ENCODE measurements at places on chromosomes 7 and 10. TPM values are rescaled to one million over a fixed set of nuclear protein-coding genes. Genes with fewer than 3 reads are reported as not detected.

Gene GPR26
- total RNA-seq, result not detected

Gene LRRC72
- total RNA-seq, result not detected

Gene GIMAP4
- 5.1 TPM for total RNA-seq

GRCh38 chr7:117143580-117143979 is 179.3 kb downstream of the WNT2 start:
- H3K4me3 ChIP-seq, result no peak overlapping the region
- no peaks in the 10 kb centered on the region for H3K27me3 ChIP-seq
- H3K36me3 ChIP-seq, result no peaks in the 10 kb centered on the region
- no peaks in the 10 kb centered on the region for H3K4me1 ChIP-seq

DNA sequence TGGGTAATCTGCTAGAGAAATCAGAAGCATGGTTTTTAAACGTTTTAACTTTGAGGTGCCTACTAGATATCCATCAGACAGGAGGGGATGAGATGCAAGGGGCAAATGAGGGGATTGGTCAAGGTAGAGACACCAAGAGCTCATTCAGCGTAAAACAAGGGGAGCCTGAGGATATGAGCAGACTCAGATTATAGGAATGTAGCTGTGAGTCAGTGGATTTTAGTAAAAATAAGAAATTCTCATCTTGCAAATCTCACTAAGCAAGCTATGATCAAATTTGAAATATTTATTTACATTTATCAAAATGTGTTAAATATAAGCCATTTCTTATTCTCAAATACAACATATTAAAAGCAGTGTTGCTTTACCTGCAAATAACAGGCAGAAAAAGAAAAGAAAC is 21.4 kb upstream of the TFEC start:
- no peaks in the 10 kb centered on the region for H3K4me1 ChIP-seq
- H3K27me3 ChIP-seq, result no peaks in the 10 kb centered on the region
- no peak for DNase-seq
- H3K27ac ChIP-seq, result no peak overlapping the region

- no peaks in the 10 kb centered on the region for H3K4me1 ChIP-seq
- no peak overlapping the region for H3K27ac ChIP-seq
- no peaks in the 10 kb centered on the region for H3K36me3 ChIP-seq
- no peak overlapping the region for H3K4me3 ChIP-seq
- no peak for DNase-seq
These were observed 479.8 kb upstream of the SEMA3A start for GRCh38 chr7:84674236-84674913.

DNA sequence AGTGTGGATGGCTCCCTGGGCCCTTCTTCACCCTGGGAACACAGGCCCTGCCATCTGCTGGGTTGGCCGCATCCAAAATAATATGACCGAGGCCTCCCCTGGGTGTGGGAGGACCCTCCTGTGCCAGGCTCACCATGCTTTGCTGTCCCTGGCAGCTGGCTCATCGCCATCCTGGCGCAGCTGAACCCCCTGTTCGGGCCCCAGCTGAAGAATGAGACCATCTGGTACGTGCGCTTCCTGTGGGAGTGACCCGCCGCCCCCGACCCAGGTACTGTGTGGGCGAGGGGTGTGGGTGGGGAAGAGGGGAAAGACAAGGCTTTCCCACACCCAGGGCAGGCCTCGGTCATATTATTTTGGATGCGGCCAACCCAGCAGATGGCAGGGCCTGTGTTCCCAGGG is 4.8 kb downstream of the ATP6V0E2 start:
- no peaks in the 10 kb centered on the region for H3K4me1 ChIP-seq
- H3K36me3 ChIP-seq, result no peaks in the 10 kb centered on the region
- DNase-seq, result no peak
- H3K27me3 ChIP-seq, result no peaks in the 10 kb centered on the region
- no peak overlapping the region for H3K27ac ChIP-seq

DNA sequence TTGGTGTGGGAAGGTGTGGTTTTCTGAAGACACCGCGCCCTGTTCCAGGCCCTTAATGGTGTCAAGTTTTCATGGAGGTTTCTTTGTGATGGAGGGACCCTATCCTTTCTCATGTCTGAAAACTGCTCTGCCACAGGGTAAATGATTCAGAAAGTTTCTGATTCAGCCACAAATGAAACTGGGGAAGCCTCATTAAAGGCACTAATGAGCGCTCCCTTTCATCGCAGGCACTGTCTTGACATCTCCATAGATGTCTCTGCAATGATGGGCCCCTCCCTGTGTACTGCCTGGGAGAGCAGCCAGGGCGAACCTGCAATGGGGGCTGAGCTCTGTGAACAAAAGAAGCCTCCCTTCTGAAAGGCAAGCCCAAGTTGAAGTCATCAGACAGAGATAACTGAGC is 355.3 kb downstream of the PRPF18 start:
- H3K27me3 ChIP-seq, result no peaks in the 10 kb centered on the region
- no peak for DNase-seq
- H3K36me3 ChIP-seq, result no peaks in the 10 kb centered on the region
- H3K4me1 ChIP-seq, result no peaks in the 10 kb centered on the region
- no peak overlapping the region for H3K4me3 ChIP-seq

DNA sequence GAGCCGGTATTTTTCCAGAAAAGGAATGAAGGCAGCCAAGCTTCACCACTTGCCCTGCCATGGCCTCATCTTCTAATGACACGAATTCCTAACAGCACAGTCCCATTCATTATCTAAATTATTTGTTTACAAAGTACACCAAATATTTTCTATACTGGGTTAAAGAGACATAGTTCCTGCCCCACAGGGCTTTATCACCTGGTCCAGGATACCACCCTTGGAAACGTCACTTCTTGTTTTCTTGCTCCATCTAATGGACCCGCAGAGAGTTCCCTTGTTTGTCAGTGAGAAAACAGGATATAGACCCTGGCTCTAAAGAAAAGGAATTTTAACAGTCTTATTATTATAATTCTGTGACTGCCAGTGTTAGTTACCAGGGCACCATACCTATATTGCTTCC is 1165.4 kb downstream of the GATA3 start:
- H3K4me3 ChIP-seq, result no peak overlapping the region
- H3K27me3 ChIP-seq, result no peaks in the 10 kb centered on the region
- no peaks in the 10 kb centered on the region for H3K36me3 ChIP-seq

DNA sequence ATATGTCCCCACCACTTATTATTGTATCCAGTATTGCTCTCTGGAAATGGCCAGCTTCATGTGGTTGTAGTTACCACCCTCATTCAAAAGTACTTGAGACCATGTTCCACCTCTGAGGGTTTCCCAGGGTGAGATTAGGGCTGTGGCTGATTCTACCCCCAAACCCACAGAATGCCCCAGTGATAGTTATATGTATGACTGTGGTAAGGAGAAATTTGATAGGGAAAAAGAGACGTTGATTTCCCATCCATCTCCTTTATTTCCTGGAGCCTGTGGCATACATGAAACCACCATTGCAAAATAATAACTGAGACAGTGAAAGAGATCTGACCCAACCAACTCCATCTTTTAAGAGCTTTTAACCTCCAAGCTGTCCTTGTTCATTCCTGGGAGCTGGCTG is 25.2 kb downstream of the ARL5B start:
- H3K4me3 ChIP-seq, result no peak overlapping the region
- no peak overlapping the region for H3K27ac ChIP-seq
- no peaks in the 10 kb centered on the region for H3K4me1 ChIP-seq
- no peaks in the 10 kb centered on the region for H3K36me3 ChIP-seq

DNA sequence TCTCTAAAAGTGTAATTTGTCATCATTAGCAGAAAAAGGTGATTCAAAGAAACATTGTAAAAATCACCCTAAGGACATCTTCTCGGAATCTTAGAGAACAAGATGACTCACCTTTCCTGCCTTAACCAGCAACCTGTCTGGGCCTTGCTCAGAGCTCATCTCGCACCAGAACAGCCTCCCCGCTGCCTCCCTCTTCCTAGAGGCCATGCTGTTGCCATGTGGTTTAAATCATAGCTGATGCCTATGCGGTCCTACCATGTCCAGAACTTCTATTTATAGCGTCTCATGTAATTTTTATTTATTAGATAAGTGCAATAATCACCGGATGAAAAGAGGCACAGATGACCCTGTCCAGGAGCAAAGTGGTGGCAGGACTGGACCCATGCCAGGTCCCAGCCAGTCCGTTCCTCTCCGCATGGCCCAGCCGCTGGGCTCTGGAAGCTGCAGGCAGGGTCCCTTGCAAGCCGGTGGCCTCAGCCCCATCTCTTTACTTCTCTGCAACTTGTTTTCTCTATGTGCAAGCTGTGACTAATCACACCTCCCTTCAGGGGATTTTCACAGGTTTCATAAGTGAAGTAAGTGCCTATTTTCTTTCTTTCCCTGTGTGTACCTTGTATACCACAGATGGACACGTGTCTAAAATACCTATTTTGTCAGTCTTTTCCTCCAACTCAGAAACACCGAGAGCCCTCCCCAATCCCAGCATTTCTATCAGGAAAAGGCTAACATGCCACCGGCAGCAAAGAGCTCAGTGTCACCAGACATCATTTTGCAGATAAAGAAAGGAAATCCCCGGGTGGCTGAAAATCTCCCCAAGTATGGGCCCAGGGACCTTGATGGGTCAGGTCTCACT is 27.1 kb downstream of the KLF6 start:
- H3K36me3 ChIP-seq, result no peaks in the 10 kb centered on the region
- peaks cover 4% of the 10 kb centered on the region for H3K4me1 ChIP-seq

- H3K4me3 ChIP-seq, result no peak overlapping the region
- H3K27ac ChIP-seq, result no peak overlapping the region
- no peaks in the 10 kb centered on the region for H3K4me1 ChIP-seq
- H3K36me3 ChIP-seq, result no peaks in the 10 kb centered on the region
- DNase-seq, result no peak
These were observed 650.5 kb downstream of the SORCS3 start for GRCh38 chr10:105291571-105291970.

- no peak overlapping the region for H3K4me3 ChIP-seq
- H3K27me3 ChIP-seq, result no peaks in the 10 kb centered on the region
- no peaks in the 10 kb centered on the region for H3K4me1 ChIP-seq
- H3K27ac ChIP-seq, result no peak overlapping the region
- DNase-seq, result no peak
These were observed 20.8 kb upstream of the INSIG1 start for GRCh38 chr7:155276800-155277375.

DNA sequence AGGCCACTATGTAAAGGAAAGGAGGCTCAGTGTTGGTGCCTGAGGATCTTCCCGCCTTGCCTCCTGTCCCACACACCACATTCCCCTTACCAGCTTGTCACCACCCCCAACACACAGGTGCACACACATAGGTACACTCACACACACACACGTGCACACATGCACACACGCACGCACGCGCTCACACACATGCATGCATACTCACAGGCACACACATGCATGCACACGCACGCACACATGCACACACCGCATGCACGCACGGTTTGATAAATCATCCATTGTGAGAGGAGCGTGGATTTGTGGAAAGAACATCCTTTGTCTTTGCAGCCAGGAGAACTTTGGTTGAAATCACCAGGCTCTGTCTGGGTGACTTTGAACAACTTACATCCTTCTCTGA is 359.8 kb downstream of the FRMD4A start:
- no peak for DNase-seq
- H3K4me3 ChIP-seq, result no peak overlapping the region
- no peaks in the 10 kb centered on the region for H3K4me1 ChIP-seq
- H3K36me3 ChIP-seq, result no peaks in the 10 kb centered on the region

DNA sequence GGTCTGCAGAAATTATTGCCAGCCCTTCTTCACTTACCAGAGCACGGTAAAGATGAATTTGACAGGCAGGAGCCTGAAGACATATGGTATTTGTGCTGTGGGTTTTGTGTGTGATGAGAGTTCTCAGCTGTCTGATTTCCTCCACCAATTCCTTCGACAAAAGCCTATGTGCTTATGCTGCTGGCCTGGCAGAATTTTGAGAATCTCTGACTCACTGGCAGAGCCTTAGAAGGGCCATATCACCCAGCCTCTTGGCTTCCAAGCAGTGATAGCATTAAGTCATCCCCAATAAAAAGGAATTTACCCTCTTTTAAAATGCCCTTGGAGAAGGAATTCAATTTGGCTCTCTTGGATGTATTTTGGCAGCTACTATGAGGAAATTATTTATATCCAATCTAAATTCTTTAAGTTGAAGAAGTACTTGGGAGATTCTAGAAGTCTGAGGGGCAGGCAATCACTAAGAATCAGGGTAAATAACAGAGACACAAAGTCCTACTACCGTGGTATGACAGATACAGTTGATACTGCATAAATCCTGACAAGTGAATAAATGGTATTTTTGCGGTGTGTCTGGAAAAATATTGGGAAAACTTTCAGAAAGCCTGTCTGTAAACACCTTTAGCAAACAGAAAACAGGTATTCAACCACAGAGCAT is 68.6 kb upstream of the EFCAB10 start:
- H3K27ac ChIP-seq, result no peak overlapping the region
- no peak for DNase-seq
- H3K4me3 ChIP-seq, result no peak overlapping the region
- H3K27me3 ChIP-seq, result no peaks in the 10 kb centered on the region

DNA sequence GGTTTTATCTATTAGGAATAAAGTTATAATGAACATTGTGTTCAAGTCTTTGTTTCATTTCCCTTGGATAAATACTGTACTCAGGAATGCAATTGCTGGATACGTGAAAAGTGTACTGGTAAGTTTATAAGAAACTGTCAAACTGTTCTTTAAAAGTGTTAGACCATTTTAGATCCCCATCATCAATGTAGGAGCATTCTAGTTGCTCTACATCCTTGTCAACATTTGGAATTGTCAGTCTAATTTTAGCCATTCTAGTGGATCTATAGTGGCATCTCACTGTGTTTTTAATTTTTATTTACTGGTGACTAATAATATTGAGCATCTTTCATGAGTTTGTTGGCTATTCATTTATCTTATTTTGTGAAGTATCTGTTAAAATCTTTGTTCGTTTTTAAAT is 354.0 kb upstream of the NRP1 start:
- H3K27ac ChIP-seq, result no peak overlapping the region
- no peak overlapping the region for H3K4me3 ChIP-seq
- H3K4me1 ChIP-seq, result no peaks in the 10 kb centered on the region
- DNase-seq, result no peak

GRCh38 chr10:125015356-125015944 is 73.5 kb downstream of the ZRANB1 start:
- H3K27ac ChIP-seq, result no peak overlapping the region
- no peaks in the 10 kb centered on the region for H3K4me1 ChIP-seq
- no peaks in the 10 kb centered on the region for H3K27me3 ChIP-seq
- H3K36me3 ChIP-seq, result no peaks in the 10 kb centered on the region
- no peak overlapping the region for H3K4me3 ChIP-seq

GRCh38 chr10:103350517-103351260 is at the start of gene PCGF6:
TSS of gene PCGF6 (minus strand) at chr10:103351140. CDS start at chr10:103351066, 74 bp downstream.
- H3K27me3 ChIP-seq, result no peaks in the 10 kb centered on the region
- peak within 1 kb of the TSS; percentile 77 for H3K4me3 ChIP-seq
- peaks cover 7% of the 10 kb centered on the region for H3K4me1 ChIP-seq
- peak; percentile 83 for DNase-seq

GRCh38 chr7:121744319-121744718 is 128.6 kb upstream of the PTPRZ1 start:
- H3K27me3 ChIP-seq, result no peaks in the 10 kb centered on the region
- no peak for DNase-seq
- H3K36me3 ChIP-seq, result no peaks in the 10 kb centered on the region
- no peak overlapping the region for H3K27ac ChIP-seq

GRCh38 chr10:124612611-124613498 is 131.3 kb downstream of the FAM53B start:
- H3K4me3 ChIP-seq, result no peak overlapping the region
- no peaks in the 10 kb centered on the region for H3K27me3 ChIP-seq
- no peaks in the 10 kb centered on the region for H3K4me1 ChIP-seq
- DNase-seq, result peak; percentile 72
- peak overlapping the region; percentile 57 for H3K27ac ChIP-seq
- H3K36me3 ChIP-seq, result peaks cover 16% of the 10 kb centered on the region
